Stimulated activated naive CD4-positive, alpha-beta T cell treated with Interleukin-2 at 50 U/mL for 16 hours (primary cell): ENCODE measurements at places on chromosomes 2 and 18.

DNA sequence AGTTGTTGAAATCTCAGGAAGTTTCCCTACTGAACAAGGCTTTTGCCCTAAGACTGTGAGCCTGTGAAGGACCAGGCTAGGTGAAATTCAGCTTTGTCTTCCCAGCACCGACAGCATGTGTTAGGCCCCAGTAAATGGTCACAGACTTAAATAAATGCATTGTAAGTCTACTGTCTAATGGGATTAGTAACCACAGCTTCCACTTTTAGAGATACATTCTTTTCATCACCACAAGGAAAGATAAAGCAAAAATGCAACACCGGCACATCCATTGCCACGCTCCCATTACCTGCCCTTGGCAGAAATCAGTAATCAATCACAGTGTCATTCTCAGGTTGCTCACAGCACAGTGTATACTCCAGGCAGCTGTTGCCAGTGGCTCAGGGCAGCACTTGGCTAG, 59.3 kb downstream of the CRACDL start:
- no peak for DNase-seq

DNA sequence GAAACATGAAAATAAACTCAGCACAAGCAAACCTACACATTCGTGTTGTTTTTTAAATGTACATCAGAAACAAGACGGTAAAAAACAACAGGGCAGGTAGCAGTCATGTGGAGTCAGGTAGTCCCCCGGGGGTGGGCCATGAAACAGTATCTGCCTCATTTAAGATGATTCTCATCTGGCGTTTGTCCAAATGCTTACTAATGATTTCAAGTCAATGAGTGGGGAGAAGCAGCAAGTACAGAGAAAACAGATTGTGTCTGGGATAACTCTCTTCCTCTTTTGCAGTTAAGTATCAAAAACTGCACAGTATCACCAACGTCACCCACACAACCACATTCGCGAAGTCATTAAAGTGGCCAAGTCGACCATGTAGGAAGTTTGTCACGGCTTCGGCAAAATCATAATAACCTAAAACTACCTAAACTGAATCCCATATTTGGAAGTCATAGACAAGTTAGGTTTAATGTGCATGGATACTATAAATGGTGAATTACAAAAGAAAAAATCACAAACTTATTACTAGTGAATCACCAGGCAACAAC, 1.3 kb downstream of the LAPTM4A start:
- DNase-seq = peak; percentile 32

- no peak for DNase-seq
These were observed 19.7 kb downstream of the GNLY start for GRCh38 chr2:85713836-85714235.

GRCh38 chr2:160287476-160287875, 87.4 kb upstream of the ITGB6 start:
- no peak for DNase-seq

DNA sequence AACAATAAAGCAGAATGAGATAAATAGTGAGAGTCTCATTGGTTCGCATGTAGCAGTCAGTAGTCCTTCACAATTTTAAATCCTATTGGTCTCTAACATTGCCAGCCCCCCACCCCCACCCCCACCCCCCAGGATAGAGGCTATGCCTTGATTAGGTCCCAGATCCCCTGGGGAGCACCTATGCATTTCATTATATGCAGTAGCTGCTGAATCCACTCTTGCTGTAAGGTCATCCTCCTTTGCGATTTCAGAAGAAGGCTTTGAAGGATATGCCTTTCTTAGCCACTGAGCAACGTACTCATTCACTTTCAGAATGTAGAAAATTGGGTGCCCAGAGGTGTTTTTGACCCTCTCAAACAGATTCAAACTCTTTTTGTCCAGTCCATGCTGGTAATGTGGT, 382.8 kb upstream of the GALNT5 start:
- no peak for DNase-seq

DNA sequence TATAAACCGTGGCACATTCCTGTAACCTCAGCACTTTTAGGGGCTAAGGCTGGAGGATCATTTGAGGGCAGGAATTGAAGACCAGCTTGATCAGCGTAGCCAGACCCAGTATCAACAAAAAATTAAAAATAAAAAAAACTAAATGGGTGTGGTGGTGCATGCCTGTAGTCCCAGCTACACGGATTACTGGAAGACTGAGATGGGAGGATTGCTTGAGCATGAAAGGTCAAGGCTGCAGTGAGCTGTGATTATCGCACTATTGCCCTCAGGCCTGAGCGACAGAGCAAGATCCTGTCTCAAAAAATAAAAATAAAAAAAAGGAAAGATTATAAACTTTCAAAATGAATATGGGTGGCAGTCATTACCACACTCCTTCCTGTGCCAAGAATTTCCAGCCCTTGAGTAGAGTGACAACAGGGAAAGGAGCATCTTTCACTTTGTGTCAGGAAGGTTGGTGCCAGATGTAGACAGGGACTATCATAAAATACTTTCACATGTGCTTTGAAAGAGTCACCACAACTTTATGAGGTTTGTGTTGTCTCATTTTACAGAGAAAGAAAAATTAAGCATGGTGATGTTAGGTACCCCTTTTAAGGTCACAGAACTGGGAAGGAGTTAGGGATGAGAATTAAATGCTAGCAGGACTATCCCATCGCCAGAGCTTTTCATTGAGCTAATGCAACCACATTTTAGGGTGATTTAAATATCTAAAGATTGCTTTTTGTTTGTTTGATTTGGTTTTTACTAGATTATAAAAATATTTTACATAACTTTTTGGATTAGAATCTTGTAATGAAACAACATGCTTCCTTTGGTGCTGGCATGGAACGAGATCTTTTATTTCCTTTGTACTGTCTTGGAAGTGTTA, 1617.4 kb upstream of the ACVR2A start:
- no peak for DNase-seq

DNA sequence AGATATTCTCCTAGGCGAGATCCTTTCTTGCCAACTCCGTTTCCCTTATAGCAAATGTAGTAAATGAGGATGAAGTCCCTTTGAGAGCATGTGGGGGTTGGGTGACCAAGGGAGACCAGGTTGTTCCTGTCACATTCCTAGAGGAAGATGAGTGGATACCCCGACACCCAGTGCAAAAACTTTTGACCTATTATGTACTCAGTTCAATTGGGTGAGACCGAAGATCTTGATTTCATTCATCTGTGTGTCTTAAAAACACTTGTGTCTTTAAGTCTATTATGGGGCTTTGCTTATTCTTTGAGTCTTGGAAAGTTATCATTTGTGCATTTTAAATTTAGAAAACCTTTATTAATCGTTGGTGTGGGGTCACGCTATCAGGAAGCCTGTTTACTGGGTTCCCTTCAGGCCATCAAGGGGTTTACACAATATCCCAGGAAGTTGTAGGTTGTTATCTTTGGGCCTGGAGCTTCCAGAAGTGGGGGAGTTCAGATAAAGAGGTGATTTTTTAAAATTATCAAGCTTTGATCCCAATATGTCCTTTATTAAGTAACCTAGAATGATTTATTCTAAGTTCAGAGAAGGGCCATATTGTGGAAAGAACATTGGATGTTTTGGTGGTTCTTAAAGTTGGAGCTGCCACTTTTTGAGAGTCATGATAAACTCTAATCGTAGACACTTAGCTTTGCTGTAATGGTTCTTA, 2.8 kb downstream of the RHOB start:
- no peak for DNase-seq

DNA sequence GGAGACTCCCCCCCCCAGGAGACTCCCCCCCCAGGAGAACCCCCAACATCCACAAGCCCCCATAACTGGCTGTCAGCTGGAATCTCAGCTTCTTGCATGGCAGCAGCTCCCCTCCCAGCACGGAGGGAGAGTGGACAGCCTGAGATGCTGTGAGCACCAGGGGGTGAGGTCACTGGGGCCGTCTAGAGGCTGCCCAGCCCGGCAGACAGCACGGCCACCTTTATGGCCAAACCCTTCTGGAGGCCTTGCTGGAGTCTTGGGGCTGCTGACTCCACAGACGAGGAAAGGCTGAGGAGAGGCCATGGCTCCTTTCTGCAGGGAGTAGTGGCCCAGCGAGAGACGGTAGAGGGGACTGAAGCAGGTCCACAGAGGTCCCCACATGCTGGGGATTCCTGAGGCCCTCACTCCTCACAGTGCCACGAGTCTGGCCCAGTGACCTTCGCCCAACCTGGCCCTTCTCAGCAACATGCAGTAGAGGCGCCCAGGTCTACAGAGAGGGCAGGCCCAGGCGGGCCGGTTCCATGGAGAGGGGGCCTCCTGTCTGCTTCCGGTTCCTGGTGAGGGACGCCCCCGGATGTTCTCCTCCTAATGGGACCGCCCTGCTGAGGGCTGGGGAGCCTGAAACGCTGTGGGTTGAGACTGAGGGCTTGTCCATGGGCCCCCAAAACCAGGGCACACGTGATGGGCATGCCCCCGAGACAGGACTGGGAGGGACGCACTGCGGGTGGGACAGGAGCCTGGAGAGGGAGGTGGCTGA, 122.6 kb upstream of the CTDP1 start:
- no peak for DNase-seq

GRCh38 chr2:191270306-191271161, 25.3 kb downstream of the MYO1B start:
- DNase-seq = no peak

GRCh38 chr2:205078762-205079161, 533.5 kb downstream of the PARD3B start:
- DNase-seq = no peak

DNA sequence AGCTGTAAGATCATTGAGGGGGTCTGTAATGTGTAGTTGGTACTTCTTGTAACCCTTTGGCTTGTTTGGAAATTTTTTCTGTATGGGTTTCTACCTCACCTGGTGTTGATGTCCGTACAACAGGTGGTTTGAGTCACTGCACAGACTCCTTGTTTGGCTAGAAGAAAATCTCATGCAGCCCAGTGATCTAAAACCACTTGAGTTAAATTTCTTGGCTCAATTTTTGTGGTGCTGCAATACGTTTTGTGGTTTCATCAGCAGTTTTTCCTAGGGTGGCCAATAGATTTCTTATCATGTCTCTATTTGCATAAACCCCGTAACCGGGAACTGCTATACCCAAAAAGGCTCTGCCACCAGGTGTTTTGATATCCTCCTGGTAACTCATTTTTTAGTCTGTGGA, 43.4 kb downstream of the CERS6 start:
- DNase-seq = no peak

- DNase-seq = no peak
These were observed 72.2 kb upstream of the TMEM87B start for GRCh38 chr2:111982822-111983221.

DNA sequence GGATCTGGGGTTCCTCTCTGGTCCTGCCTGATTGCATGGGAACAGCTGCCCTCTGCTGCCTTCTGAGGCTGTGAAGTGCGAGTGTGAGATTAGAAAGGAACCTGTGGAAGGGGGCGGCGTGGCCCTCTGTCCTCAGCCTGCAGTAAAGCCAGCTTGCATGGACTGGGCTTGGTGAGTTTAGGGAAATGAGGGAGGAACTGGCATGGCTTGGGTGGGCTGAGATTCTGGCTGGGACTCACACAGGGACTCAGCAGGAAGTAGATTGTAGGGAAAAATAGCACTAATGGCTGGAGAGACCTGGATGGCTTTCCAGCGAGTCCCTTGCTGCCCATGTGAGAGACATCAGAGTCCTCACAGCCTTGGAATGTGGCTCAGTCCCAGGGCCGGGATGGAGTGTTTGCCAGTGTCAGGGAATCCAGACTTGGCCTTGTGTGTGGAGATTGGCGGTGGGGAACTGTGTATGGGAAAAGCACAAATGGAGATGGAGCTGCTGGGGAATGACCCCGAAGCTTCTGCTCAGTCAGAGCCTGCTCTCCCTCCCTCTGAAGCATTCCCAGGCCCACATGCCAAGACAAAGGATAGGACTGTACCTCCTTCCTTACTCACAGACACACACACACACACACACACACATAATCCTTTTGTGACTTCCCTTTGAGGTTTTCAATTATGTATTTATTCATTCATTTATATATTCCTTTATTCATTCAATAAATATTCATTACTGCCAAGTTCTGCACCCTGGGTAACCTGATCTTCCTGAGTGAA, 115.4 kb downstream of the ACAA2 start:
- DNase-seq = no peak

GRCh38 chr2:71154798-71155197, 24.4 kb downstream of the MPHOSPH10 start:
- no peak for DNase-seq

DNA sequence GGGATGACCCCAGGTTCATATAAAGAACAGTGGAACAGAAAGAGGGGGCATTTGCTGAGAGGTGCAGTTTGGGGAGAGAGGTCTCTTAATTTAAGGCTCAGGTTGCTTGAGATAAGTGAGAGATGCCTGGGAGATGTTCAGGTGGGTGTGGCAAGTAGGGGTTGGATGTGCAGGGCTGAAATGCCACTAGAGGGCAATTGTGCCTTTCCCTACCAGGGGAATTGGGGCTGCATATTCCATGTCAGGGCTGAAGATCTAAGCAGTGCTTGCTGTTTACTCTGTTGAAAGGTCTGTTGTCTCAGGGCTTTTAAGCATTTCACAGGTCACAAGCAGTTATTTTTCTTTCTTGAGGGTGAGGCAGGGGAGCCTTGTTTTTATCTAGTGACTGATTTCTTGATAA, 7.8 kb downstream of the CCDC85A start:
- no peak for DNase-seq

- no peak for DNase-seq
These were observed 76.3 kb upstream of the GALNT3 start for GRCh38 chr2:165870346-165870745.

- DNase-seq = no peak
These were observed 56.3 kb downstream of the RBMS1 start for GRCh38 chr2:160437273-160437672.

GRCh38 chr2:207133820-207134519, 31.8 kb downstream of the KLF7 start:
- DNase-seq = no peak

DNA sequence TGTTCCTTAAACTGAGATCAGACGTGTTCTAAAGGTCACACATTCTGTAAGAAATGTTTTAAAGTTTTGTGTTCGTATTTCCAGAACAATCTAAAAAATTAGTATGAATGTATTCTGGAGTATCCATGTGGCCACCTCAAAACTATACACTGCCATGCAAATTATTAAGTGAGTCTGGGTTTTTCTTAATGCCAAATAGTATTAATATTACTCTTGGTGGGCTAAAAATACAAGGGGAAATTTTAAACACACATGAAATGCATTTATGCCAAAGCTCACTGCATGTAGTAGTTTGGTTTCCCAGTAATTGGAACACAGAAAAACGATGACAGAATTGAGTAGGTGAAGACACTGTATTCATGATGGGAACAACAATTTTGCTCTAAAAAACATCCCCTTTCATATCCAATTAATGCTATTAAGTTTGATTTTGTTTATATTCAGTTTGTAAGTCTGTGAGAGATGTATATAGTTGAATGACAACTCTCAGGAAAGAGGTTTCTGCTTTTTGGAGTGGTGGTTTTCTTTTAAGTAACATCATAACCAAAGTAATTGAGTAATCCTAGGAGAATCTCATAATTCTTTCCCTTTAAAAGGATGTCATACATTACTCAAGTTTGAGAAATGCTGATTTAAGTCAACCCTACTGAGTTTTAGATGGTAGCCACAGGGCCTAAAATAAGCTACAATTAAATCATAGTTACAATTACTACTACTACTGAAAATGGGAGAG, 75.7 kb upstream of the CDCA7 start:
- DNase-seq = no peak
